ENCODE measurements at places on chromosomes 3 and 15. TPM values are rescaled to one million over a fixed set of nuclear protein-coding genes. Genes with fewer than 3 reads are reported as not detected.

GRCh38 chr3:125611908-125612307 is 16.6 kb upstream of the OSBPL11 start:
- DNase-seq = no peak

DNA sequence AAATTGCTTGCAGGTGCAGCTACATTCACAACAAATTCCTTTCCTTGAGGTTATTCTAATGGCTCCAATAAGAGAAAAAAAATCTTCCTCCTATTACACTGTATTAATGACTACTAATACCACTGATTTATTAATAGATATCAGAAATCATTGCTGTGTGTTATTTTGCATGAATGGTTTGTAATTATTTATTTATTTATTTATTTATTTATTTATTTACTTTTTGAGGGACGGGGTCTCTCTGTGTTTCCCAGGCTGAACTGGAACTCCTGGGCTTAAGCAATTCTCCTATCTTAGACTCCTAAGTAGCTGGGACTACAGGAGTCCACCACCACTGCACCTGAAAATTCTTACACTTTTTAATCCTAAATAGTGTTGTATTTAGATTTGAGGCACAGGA is 390.4 kb downstream of the SI start:
- DNase-seq = no peak

- no peak for DNase-seq
Observed at GRCh38 chr3:72065236-72065635, 280.3 kb upstream of the PROK2 start.

GRCh38 chr15:84606653-84607120 is 5.9 kb downstream of the ZSCAN2 start:
- DNase-seq = no peak

GRCh38 chr3:158765518-158766205 is 33.4 kb upstream of the RARRES1 start:
- DNase-seq = no peak

The GNAT1 gene
- not detected for total RNA-seq

The HACL1 gene
- 23.8 TPM for total RNA-seq

The ZBTB47 gene
- 3.1 TPM for total RNA-seq

The AP4E1 gene
- 11.4 TPM for total RNA-seq

Data from GM12878 (cell line).